ENCODE measurements at places on chromosomes 3 and 15.

GRCh38 chr3:40753291-40753770 lies 228.6 kb downstream of the ZNF621 start:
- no peak for DNase-seq

- DNase-seq = no peak
These were observed 269.8 kb downstream of the RYR3 start for GRCh38 chr15:33580526-33580925.

- no peak for DNase-seq
These were observed 4.6 kb downstream of the MCCC1 start for GRCh38 chr3:183094711-183095110.

GRCh38 chr3:98826126-98826525 lies 63.0 kb downstream of the ST3GAL6 start:
- no peak for DNase-seq

GRCh38 chr15:68209735-68210408 lies 4.7 kb upstream of the CALML4 start:
- no peak for DNase-seq

DNA sequence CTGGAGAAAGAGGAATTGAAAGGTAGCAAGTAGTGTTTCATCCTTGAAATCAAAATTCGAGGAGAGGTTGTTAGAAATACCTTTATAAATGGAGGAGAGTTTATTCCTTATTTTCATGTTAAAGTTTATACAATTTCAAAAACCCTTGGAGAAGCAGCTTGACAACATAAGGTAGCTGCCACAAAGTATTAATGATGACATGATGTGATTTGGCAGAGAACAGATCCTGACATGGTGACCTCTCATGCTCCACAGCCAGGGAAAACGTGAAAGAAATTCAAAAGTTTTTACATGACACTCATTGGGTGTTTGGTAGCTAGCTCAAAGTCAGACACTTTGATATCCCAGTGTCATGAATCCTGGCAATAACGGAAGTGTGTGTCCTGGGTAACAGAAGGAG lies 320.8 kb downstream of the GBE1 start:
- DNase-seq = no peak

DNA sequence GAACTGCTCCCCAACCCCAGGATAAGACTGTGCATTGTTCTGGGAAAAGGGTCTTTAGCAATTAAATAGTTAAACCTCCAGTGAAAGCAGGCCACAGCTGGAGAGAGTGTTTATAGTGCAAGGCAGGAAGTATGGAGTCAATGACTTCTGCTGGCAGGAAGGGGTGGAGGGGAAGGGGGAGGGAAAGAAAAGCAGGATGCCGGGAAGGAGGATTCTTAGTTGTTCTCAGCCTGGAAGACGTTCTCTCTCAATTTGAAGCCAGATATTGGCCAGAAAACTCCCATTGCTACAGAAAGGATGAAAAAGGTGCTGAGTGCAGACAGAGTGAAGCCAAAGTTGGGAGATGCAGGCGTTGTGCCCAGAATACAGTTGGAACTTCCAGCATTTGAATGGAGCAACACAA lies 35.7 kb upstream of the ACTL6A start:
- DNase-seq = peak; percentile 46

- DNase-seq = no peak
These were observed 340.6 kb downstream of the TBL1XR1 start for GRCh38 chr3:176856721-176857120.

DNA sequence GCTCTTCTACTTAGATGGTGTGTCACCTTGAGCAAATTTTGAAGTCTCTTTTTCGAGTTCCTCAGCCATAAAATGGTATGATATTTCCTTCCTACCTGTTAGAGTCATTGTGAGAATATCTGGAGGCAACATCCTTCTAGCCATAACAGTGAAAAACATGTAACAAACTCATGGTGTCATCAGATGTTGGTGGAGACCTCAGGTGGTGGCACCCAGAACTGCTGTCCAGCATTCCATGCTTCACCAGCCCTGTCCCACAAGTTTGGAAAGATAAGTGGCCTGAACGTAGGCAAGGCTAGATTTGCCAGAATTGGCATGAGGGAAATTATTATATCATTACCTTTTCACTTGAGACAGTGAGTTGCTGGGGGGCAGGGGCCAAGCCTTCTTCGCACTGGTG lies 30.4 kb downstream of the GASK1A start:
- DNase-seq = no peak

DNA sequence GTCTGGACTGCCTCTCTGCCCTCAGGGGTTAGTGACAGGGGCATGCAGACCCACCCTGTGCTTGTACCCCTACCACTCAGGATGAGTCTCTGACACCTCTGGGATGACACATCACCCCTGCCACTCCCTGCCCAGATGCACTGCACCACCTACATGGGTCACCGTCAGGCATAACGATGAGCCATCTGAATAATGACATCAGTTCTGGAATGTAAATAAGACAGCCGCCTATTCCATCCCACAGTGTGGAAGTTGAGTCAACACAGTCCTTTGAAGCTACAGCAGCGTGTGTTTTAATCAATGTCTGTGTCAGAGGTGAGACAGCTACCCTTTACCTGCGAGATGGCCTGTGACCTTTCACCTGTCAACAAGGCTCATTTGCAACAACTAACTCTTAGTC lies 268.7 kb upstream of the ARRDC4 start:
- no peak for DNase-seq

DNA sequence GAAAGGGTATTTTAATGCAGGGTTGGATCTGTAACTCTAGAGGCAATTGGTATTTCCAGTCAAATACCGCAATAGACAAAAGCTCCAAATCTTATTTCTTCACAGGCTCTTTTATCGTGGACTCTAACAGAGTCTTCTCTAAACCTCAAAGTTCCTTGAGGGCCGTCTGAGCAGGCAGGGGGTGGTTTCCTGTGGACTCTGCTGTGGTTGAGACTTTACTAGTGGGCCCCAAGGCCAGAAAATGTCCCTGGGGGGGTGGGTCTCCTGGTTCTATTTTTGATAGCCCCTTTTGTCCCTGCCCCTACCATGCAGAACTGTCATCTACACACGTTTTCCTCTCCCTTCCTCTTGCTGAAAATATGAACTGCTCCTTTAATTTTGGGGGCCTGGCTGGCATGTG lies 80.1 kb downstream of the ASB7 start:
- DNase-seq = no peak

DNA sequence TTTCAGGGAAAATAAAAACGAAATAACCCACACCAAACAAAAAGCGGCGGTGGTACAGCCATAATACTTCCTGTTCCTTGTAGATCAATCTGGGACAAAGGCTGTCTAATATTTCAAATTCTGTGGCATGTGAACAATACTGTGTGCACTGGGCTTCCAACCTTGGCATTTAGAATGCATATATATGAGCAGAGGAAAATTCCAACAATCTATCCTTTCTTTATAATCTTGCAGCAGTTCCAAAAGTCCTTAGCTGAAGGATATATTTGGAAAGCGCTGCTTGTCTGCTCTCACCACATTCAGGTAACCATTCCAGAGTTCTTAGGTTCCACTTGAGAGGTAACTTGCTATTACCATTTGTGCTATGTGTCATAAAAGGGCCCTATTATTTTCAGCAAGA lies 231.8 kb downstream of the RBMS3 start:
- no peak for DNase-seq

DNA sequence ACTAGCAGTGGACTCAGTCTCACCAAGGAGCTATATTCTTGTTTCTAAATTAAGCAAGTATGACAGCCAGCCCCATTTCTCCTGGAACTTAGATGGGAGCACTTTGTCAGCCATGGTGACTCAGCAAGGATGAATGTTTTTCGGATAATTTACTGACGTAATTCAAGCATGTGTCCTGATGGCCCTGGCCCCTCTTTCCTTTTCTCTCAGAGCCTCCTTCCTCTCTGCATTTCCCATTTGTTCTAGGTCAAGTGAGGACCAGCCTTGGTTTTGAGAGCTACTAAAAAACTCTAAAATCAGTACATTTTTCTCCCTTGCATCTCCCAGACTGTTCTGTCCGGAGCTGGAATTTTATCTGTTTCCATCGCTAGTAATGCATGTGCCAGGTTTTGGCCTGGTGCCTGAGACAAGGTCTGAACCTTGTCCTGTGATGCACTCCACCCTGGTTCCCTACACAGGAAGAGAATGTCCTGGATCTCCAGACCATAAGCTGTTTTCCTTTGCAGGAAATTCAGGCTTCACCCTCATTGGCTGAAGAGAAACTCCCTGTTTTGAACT lies 256.6 kb upstream of the ROPN1 start:
- no peak for DNase-seq

GRCh38 chr3:59978979-59979378 lies 929.2 kb upstream of the CFAP20DC start:
- no peak for DNase-seq

- DNase-seq = no peak
These were observed 242.2 kb upstream of the AZI2 start for GRCh38 chr3:28590860-28591259.

- no peak for DNase-seq
These were observed 31.3 kb downstream of the SHQ1 start for GRCh38 chr3:72816862-72817355.

DNA sequence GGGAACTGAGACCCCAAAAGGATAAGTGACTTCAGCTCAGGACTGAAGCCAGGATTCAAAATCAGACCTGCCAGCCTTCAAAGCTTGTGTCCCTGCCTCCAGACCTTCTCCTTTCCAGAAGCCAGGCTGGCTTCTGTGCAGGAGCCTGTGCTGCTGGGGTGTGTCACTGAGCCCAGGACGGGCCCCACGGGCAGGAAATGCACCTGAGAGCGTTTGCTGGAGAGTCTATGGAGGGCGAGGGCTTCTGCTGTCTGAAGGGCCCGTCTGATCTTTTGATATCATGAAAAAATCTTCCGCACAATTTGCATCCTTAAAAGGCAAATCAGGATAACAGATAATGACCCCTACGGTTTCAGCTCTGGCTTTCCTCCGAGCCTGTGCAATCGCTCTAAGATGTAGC lies 125.4 kb downstream of the FAM43A start:
- DNase-seq = no peak

- DNase-seq = no peak
These were observed 69.6 kb upstream of the CTNNB1 start for GRCh38 chr3:41129731-41130130.

DNA sequence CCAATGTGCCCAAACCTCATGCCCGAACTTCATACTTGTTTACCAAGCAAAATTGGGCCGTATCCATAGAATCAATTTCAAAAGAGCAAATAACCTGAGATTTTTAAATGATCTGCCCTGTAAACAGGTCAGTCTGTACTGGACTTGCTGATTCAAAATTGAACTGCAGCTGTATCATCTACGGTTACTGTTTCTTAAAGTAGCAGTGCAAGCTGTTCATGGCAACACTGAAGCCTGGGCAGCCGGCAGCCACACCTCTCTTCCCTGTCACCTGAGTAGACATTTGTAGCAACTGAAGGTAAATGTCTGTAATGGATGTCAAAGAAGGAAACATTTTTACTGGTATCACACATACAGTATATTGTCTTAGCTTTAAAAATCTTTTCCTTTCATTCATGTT lies 10.6 kb downstream of the EIF4E3 start:
- DNase-seq = no peak

DNA sequence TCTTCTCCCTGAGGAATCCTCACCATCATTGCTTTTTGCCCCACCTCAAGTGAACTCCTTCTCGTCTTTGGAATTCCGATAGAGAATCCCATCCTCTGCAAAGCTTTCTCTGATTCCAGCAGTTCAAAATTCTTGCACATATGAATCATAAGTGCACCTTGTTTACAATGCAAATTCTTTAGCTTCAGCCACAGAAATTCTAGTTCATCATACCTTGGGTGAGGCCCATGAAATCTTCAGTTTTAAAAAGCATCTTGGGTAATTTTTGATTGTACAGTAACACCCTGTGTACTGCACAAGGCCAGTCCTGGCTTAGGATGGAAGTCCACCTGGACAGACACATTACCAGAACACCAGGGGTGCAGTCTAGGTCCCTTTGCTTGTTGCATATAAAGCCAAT lies 30.8 kb downstream of the MDFIC2 start:
- DNase-seq = no peak

DNA sequence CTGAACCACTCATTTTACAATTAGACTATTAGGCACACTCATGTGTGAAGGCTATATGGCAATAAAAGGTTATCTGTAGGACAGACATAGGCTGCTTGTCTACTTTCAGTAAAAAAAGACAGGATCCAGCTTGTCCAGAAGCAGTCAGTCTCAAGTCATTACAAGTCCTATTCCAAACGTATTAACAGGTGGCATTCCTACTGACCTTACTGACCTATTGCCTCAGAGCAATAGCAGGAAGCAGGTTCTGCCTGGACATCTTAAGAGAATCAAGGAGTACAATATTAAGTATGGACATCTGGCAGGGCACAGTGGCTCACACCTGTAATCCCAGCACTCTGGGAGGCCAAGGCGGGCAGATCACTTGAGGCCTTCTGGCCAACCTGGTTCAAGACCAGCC lies 7.0 kb downstream of the CMTM6 start:
- no peak for DNase-seq

GRCh38 chr15:32053719-32054118 lies 23.4 kb downstream of the CHRNA7 start:
- no peak for DNase-seq

DNA sequence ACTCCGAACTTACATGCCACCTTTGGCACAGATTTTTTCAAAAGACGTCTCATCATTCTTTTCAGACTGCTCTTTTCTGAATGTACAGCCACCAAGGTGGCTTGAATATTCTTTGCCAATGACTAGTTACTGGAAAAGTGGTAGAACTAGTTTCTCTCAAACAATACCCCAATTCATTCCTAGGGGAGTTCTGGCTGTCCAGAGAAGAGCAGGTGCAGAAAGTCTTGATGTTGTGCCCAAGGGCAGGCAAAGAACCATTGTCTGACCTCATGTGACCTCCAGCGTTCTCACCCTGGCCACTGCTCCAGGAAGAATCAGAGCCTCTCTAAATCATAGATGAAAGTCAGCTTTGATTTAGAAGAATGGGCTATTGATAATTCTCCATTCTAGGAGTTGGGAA lies 5.5 kb downstream of the LMOD3 start:
- no peak for DNase-seq

GRCh38 chr3:101010296-101010695 lies 17.1 kb upstream of the ABI3BP start:
- no peak for DNase-seq

DNA sequence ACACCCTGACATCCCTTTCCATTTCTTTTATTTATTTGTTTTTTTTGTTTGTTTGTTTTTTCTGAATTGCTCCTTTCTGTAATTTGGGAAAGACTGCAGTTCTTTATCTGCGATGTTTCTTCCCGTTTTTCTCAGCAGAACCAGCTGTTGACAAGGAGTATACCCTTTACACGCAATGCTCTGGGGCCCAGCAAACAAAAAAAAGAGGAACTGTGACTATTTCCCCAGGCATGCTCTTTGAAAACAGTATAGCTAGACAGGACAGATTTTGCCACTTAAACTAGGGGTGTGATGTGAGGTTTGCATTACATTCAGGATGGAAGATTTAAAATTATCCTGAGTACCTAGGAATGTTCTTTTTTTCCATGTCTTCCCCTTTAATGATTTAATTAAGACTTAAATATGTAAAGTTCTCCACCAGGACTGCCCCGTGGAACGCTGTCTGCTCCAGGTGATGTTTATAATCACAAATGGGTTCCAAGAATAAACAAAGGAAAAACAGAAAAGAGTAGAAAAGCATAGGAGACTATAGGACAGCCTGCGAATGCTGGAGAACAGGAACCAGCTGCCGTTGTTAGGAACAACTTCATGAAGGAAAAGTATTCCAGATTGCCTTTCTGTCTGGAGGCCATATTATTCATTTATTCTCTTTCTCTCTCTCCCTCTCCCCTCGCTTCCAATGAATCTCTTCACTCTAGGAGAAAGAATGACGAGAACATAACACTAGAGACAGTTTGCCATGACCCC lies 43.3 kb downstream of the TGFBR2 start:
- DNase-seq = no peak

- peak; percentile 53 for DNase-seq
These were observed 675 bp downstream of the RBM15B start for GRCh38 chr3:51391566-51392354.

Measured in mesothelial cell of epicardium (in vitro differentiated cells).